ENCODE measurements at places on chromosomes 5 and 9. TPM values are rescaled to one million over a fixed set of nuclear protein-coding genes. Genes with fewer than 3 reads are reported as not detected.

- no peak overlapping the region for H3K27ac ChIP-seq
- H3K27me3 ChIP-seq, result no peaks in the 10 kb centered on the region
- H3K36me3 ChIP-seq, result peaks cover 18% of the 10 kb centered on the region
Observed at GRCh38 chr5:68289498-68289897, 73.9 kb downstream of the PIK3R1 start.

- no peak overlapping the region for H3K27ac ChIP-seq
- DNase-seq, result no peak
- no peaks in the 10 kb centered on the region for H3K36me3 ChIP-seq
- H3K27me3 ChIP-seq, result no peaks in the 10 kb centered on the region
- H3K4me1 ChIP-seq, result no peaks in the 10 kb centered on the region
- H3K4me3 ChIP-seq, result no peak overlapping the region
Observed at GRCh38 chr9:120755044-120755443, 38.2 kb downstream of the FBXW2 start.

DNA sequence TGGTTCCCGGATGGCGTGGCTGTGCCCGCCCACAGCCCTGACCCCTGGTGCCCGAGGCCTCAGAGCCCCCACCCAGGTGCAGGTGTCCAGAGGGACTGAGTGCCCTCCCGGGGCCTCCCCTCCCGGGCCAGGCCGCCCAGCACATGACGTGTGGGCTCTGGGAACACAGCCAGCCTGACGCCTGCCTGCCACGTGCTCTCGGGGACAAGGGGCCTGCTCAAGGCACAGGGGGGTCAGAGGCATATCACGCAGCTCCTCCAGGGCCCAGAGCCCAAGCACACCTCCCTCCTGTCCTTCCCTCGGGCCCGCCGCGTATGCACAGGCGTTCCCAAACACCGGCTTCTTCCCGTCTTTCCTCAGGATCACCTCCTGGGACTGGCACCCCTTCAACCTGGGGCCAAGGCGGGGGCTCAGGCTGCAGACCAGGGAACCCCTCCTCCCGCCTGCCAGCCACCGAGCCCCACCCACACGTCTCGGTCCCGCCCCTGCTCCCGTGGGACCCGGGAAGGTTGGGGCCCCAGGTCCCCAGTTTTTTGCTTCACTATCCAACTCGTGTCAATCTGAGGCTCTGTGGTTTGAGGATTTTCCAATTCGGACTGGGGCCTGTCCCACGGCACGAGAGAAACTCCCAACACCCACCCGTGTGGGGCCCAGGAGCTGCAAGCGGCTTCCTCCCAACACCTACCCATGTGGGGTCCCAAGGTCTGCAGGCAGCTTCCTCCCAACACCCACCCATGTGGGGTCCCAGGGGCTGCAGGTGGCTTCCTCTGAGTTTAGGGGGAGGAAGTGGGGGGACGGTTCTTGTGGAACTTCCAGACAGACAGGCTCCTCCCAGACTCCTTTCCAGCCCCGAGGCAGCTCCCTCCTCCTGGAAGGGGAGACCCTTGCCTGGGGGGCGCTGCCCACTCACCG, 1.5 kb downstream of the LCN10 start:
- H3K27ac ChIP-seq, result no peak overlapping the region
- peaks cover 67% of the 10 kb centered on the region for H3K27me3 ChIP-seq
- no peak overlapping the region for H3K4me3 ChIP-seq
- no peak for DNase-seq

- H3K27ac ChIP-seq, result no peak overlapping the region
- H3K36me3 ChIP-seq, result peaks cover 6% of the 10 kb centered on the region
- DNase-seq, result peak; percentile 11
- H3K4me1 ChIP-seq, result 0 out of 2 replicates have a peak, but pooled peaks cover 3% of the 10 kb centered on the region
- H3K4me3 ChIP-seq, result no peak overlapping the region
- H3K27me3 ChIP-seq, result no peaks in the 10 kb centered on the region
Observed at GRCh38 chr5:122789461-122790171, 14.7 kb downstream of the SNX2 start.

GRCh38 chr9:97747201-97747965, 50.2 kb upstream of the XPA start:
- peaks cover 28% of the 10 kb centered on the region for H3K4me1 ChIP-seq
- H3K27ac ChIP-seq, result no peak overlapping the region
- no peak for DNase-seq

GRCh38 chr5:3237276-3237868, 358.3 kb upstream of the IRX1 start:
- H3K27ac ChIP-seq, result no peak overlapping the region
- no peaks in the 10 kb centered on the region for H3K36me3 ChIP-seq
- H3K4me1 ChIP-seq, result no peaks in the 10 kb centered on the region
- H3K27me3 ChIP-seq, result no peaks in the 10 kb centered on the region
- peak; percentile 36 for DNase-seq
- no peak overlapping the region for H3K4me3 ChIP-seq

GRCh38 chr5:31235381-31235780, 41.9 kb downstream of the CDH6 start:
- H3K36me3 ChIP-seq, result no peaks in the 10 kb centered on the region
- H3K27me3 ChIP-seq, result no peaks in the 10 kb centered on the region
- no peak for DNase-seq
- no peak overlapping the region for H3K27ac ChIP-seq

DNA sequence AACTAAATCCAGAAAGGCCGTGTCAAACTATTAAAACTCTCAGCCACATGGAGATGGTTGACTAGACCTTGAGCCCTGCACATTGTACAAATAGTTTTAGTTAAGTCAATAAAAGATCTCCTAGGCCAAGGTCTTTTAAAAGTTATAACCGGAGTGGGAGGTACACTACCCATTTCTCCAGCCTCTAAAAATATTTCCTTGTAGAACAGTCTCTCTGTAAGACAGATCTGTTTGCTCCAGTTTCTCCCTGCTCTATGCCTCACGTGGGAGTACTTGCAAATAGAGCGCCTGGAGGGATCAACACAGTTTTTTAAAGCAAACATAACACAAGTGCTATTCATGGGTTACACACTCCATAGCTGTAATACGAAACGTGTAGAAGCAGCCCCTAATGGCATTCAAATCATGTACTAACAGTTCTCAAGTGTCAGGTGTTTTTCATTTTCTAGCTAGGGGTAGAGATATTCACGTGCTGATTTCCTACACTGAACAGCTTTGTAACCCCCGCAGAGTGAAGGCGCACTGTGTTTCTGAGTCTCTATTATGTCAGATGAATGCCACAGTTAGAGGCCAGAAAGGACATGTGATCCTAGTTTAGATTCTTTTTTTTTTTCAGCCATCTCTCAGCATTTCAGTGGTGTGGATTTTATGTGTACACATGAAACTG, 703.4 kb upstream of the GRAMD2B start:
- H3K27ac ChIP-seq, result no peak overlapping the region
- no peaks in the 10 kb centered on the region for H3K27me3 ChIP-seq

DNA sequence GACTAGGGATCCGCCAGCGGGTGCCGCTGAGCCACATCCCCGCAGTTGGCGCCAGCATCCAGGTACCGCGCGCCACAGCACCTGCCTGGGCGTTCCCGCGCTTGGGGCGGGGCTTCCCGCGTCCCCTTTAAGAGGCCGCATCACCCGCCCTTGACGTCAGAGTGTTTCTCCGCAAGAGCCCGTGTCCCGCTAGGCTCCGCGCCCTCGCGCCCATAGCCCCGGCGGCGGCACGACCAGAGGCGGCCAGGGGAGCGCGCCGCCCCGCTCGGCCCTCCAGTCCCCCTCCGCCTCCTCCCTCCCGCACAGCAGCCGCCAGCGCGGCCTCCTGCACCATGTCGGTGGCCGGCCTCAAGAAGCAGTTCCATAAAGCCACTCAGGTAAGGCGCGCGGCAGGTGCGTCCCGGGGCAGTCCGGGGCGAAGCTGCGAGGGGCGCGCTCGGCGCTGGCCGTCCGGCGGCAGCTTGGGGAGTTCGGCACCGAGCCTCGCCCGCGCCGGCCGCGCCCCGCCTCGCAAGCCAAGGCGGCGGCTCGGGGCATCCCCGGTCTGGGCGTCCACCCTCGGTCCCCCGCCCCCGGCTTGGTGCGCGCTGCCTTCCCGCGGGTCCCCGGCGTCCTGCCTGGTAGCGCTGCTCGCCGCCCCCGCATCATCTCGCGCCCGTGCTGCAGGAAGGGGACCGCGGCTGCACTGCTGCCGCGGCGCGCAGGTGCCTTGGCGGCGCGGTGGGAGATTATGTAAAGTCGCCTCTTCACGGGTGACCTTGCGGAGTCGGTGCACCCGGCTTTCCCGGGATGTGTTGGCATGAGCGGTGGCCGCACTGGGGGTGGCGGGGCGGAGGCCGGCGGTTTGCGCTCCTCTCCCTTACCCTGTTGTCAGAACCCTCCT, at the start of gene SH3GL2:
Gene SH3GL2 (plus strand): TSS at position 156 of the 883 bp plus-strand sequence.
- no peak within 1 kb of the TSS for H3K27ac ChIP-seq
- no peak for DNase-seq
- no peaks in the 10 kb centered on the region for H3K36me3 ChIP-seq

DNA sequence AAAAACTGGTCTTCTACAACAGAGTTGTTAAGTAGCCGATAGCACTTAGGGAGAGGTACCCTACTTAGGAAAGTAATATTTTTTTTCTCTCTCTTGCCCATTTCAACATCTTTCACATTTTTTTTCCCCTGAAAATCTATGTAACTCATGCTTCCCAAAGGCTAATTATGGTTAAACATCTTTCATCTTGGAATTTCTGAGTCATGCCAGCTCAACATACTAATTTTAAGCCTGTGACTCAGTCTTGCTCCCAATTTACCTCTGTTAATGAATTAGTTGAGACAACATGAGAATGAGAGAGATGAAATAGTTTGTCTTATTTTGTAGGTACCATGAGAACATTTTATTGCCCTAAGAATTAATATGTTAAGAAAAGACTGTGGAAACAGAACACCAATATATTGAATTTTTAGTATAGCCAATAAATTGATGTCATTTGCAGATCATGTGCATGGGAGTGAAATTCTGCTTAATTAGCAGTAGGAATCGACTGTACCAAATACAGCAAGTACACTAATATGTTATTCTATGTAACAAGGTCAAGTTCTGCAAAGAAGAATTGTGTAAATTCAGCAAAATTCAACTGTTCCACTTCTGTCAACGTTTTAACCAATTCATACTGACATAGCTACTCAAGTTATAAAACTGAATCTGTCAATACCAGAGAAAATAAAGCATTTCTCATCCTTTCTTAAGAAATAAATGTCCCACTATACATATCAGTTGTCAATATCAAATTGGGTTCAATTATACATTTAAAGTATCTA, 550.0 kb downstream of the PTPRD start:
- H3K4me3 ChIP-seq, result no peak overlapping the region
- DNase-seq, result no peak
- H3K27me3 ChIP-seq, result no peaks in the 10 kb centered on the region
- no peak overlapping the region for H3K27ac ChIP-seq
- H3K36me3 ChIP-seq, result no peaks in the 10 kb centered on the region

GRCh38 chr5:75320371-75320770, 16.6 kb upstream of the HMGCR start:
- H3K36me3 ChIP-seq, result no peaks in the 10 kb centered on the region
- no peak for DNase-seq
- peaks cover 28% of the 10 kb centered on the region for H3K4me1 ChIP-seq
- H3K27me3 ChIP-seq, result no peaks in the 10 kb centered on the region

- no peak overlapping the region for H3K27ac ChIP-seq
- DNase-seq, result no peak
- no peak overlapping the region for H3K4me3 ChIP-seq
- peaks cover 30% of the 10 kb centered on the region for H3K4me1 ChIP-seq
- H3K36me3 ChIP-seq, result no peaks in the 10 kb centered on the region
Observed at GRCh38 chr5:96142786-96143434, 181.3 kb upstream of the ELL2 start.

DNA sequence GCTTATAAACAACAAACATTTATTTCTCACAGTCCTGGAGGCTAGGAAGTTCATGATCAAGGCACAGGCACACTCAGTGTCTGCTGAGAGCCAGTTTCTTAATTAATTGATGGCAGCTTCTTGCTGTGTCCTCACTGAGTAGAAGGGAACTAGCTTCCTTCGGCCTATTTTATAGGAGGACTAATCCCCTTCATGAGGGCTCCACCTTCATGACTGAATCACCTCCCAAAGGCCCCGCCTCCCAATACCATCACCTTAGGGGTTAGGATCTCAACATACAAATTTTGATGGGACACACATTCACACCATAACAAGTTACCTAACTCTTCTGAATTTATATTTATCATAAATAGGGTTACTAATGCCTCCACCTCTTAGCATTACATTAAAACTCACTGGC, 129.8 kb downstream of the GNAQ start:
- H3K4me1 ChIP-seq, result no peaks in the 10 kb centered on the region
- no peak overlapping the region for H3K27ac ChIP-seq
- no peak overlapping the region for H3K4me3 ChIP-seq
- no peak for DNase-seq
- no peaks in the 10 kb centered on the region for H3K36me3 ChIP-seq

DNA sequence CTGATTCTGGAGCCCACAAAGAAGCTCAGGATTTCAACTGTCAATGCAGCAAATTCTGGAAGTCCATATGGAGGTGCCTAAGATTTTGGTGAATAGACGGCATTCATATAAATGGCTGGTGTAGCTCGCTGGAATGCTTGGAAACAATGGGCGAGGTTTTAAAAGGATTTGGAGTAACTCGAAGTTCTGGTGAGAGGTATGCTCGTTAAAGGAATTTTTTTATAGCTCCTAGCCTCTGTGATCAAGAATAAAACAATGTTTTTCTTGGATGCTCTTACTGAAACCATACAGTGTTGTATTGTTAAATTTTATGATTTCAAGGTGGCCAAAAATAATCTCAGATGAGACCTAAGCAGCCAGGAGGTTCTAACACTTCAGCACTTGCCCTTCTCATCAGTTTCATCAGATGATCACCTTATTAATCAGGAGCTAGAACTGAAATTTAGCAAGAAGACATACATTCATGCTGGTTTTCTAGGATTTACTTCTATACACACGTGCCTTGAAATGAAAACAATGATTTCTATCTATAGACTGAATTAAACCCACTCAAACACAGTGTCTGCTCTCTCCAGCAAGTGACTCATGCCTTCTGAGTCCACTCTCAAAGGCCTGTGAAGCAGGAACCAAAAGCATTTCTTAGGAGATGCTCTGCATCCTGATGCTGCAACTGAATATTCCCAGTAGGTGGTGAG, 79.2 kb downstream of the OTULIN start:
- H3K4me1 ChIP-seq, result peaks cover 27% of the 10 kb centered on the region
- no peak overlapping the region for H3K4me3 ChIP-seq
- no peaks in the 10 kb centered on the region for H3K27me3 ChIP-seq
- DNase-seq, result peak; percentile 48
- no peak overlapping the region for H3K27ac ChIP-seq

SPINK1 gene
- not detected for total RNA-seq

IPPK gene
- total RNA-seq, result 13.2 TPM

RAPGEF1 gene
- 23.6 TPM for total RNA-seq

RNF183 gene
- not detected for total RNA-seq

FRMD3 gene
- total RNA-seq, result 15.5 TPM

STXBP1 gene
- 72.6 TPM for total RNA-seq

AGXT2 gene
- not detected for total RNA-seq

LCNL1 gene
- total RNA-seq, result not detected

EIF4E1B gene
- not detected for total RNA-seq
